ENCODE measurements at places on chromosomes 12 and 14.

- no peak for DNase-seq
Observed at GRCh38 chr12:2247120-2247519, 194.3 kb downstream of the CACNA1C start.

GRCh38 chr12:44441155-44441554 lies 435.0 kb downstream of the NELL2 start:
- no peak for DNase-seq

GRCh38 chr12:27304856-27305255 lies 27.8 kb upstream of the BMAL2 start:
- DNase-seq = no peak

GRCh38 chr12:130588696-130589539 lies 127.2 kb downstream of the RIMBP2 start:
- DNase-seq = no peak

GRCh38 chr12:85821206-85821605 lies 15.0 kb downstream of the RASSF9 start:
- no peak for DNase-seq

GRCh38 chr12:49200919-49201594 lies 12.2 kb upstream of the TUBA1A start:
- DNase-seq = peak; percentile 92

DNA sequence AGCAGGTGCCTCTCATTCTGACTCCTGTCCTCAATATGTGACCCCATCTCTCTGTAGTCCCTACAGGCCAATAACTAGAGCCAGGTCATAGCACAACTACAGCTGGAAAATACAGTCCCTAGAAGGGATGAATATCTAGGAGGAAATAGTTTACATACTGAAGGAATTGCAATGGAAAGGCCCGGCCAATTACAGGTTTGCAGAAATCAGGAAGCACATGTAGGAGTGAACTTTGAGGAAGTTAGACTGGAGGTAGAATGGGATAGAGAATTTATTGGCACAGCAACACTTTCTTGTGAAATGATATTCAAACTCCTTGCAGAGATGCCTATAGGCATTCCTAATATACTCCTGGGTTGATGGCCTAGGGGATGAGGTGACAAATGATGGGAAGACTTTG lies 257.3 kb downstream of the GRIN2B start:
- DNase-seq = no peak

DNA sequence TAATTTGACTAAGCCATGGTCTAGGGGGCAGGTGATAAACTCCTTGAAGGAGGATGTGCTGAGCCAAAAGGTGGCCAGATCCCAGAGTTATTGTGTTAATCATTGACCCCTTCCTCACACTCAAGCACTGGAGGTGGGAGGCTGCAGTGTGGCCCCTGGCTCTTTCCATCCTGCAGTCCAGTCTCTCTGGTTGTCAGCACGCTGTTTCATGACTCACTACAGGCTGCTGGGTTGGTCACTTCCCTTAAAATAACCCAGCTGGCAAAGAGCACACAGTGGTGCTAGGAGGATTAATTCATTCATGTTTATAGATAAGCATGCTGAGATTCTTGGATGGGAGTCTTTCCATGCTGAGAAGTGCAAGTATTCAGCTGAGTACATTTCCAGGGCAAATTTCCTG lies 228.9 kb downstream of the ANO2 start:
- DNase-seq = no peak

- no peak for DNase-seq
Observed at GRCh38 chr12:100576331-100577036, 3.0 kb downstream of the GAS2L3 start.

GRCh38 chr12:90978117-90978770 lies 23.3 kb upstream of the CCER1 start:
- peak; percentile 22 for DNase-seq

GRCh38 chr14:79972230-79972629 lies 239.1 kb downstream of the DIO2 start:
- no peak for DNase-seq

- DNase-seq = no peak
Observed at GRCh38 chr12:123013185-123014095, 33.0 kb downstream of the ARL6IP4 start.

GRCh38 chr12:47383942-47384341 lies 304.2 kb upstream of the AMIGO2 start:
- no peak for DNase-seq

DNA sequence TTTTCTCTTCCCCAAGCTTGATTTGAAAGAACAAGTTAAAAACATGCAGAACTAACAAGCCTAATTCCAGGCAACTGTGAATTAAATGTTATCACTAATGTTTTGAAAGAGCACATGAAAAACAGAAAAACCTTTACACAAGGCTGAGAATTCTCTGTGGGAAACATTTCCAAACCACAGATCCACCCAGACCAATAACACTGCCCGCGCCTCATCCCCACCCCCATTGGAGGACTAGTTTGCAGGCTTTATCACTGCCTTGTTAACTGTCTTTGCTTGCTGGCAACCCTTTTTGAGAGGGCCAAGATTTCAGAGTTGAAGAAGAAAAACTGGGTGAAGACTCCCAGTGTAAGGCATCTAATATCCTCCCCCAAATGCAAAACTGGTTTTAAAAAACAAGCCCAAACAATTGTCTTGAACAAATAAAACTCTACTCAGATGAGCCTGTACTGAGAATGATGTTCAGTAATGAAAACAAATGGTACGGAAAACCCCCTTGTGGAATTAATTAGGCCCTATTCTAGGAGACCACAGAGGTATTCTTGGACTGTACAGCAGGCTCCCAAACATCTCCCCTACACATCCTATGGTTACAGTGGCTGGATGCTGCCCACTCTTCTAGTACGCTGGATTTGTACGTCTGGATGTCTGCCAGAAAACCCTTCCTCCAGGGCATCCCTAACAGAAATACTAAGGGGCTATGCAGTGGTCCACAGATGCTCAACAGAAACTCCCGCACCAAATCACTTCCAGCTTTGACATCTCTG lies 5.8 kb downstream of the MAX start:
- DNase-seq = no peak

DNA sequence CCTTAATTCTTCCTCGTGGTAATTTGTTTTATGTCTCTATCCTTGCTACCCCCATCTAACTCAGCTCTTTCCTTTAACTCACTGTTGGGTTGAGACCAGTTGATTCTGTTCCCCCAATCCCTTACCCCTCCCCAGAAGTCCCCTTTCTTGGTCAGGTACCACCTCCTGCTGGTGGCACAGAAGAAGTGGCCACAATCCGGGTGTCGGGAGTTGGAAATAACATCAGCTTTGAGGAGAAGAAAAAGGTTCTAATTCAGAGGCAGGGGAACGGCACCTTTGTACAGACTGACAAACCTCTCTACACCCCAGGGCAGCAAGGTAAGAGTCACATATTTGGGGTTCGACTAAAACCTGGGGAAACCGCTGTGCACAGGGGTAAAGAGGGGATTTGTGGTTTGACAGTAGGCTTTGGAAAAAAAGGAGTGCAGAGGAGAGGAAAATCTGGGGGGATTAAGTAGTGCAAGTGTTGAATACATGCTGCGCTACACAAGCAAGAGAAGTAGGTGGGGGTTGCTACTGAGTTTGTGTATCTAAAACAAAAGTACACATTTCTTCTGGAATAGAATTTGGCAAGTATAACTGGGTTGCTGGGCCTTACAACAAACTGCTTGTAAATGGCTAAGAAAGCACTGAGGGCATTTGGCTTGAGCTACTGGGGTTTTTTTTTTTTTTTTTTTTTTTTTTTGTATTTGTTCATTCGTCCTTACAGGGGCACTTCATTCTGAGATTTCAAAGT lies 1.3 kb downstream of the A2ML1 start:
- DNase-seq = no peak

DNA sequence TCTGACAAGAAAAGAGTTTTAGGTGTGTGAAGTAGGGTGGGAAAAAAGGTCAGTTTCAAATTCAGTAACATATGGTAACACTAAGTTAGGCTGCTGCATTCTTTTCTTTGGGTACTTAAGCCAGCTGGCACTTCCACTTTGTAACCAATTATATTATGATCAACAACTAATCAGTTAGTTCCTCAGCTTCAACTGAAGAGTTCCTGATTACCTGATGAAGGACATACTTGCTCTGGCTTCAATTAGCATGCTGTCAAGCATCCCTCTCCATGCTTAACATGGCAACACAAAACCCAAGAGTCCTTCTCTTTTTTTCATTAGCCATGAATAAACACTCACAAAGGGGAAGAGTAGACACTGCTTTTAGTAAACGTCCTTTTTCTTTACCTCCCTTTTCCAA lies 6.8 kb upstream of the KANSL2 start:
- no peak for DNase-seq

DNA sequence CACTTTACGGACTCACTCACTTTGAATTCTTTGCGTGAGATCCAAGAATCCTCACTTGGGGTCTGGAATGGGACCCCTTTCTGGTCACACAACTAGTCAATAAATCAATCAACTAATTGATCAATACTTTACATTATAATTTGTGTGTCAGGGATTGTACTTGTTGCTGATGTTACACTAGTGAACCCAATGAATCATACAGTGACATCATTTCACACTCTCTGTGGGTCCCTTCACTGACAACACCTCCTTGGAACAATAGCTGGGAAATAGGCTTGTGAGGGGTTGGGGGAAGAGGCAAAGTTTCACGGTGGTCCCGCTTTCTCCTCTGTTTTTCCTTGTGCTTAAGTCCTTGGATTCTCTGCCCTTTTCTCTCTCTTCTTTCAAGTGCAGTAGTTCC lies 35.0 kb downstream of the TPH2 start:
- no peak for DNase-seq

GRCh38 chr14:22530127-22530526 lies 58.9 kb downstream of the DAD1 start:
- DNase-seq = no peak

DNA sequence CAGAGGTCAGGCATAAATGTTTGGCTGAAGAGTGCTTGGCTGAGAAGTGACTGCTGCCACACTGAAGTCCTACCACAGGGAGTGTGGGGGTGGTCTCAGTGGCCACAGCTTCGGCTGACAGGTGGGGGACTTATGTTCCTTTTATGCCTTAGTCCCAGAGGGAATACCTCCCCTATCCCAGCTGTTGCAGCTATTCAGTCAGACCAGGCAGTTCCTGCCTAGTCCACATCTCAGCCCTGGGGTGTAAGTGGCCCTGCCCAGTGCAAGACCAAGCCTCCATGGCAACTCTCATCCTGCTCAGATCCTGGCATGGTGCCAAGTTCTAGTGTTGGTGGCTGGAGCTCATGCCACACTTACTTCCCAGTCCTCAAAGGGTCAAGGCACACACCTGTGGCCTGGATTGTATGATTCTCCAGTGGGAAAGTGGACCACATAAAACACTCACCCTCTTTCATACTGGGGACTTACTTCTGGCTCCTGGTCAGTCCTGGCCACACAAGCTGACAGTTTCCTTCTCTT lies 161.3 kb upstream of the CAND1 start:
- no peak for DNase-seq

GRCh38 chr14:76257111-76257803 lies 105.5 kb downstream of the GPATCH2L start:
- DNase-seq = no peak

DNA sequence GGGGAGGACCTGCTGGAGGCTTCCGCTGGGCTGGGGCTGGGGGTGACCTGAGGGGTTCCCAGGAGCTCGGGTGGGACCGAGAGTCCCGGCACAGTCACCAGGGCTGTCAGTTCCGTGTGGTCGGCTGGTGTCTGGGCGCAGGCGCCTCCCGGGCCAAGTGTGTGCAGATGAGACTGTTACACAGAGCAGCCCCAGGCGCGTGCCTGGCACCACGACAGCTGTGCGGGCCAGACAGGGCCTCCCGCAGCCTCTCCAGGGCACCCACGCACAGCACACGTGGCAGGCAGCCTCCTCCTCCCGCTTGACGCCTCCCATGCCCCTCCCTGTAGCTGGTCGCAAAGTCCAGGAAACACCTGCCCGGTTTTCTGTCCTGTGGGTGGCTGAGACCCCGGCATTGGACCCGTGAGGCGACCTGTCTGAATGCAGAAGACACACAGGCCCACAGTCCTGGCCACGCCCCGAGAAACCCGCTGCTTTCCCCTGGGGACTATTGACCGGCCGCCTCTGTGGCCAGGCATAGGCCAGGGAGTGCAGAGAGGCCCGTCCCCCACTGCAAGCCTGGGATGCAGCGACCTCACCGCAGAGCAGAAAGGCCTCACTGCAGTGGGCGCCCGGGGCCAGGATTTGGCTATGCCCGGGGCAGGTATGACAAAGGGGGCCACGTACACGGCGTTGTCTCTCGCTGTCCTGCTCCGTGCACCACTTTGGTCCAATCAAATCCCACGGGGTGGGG lies 12.1 kb upstream of the GALNT9 start:
- DNase-seq = no peak

GRCh38 chr14:65204056-65204455 lies 101.7 kb upstream of the MAX start:
- DNase-seq = no peak

- DNase-seq = no peak
Observed at GRCh38 chr14:52253503-52253902, 14.0 kb upstream of the PTGDR start.

- DNase-seq = no peak
Observed at GRCh38 chr12:89856431-89856830, 147.8 kb upstream of the ATP2B1 start.

DNA sequence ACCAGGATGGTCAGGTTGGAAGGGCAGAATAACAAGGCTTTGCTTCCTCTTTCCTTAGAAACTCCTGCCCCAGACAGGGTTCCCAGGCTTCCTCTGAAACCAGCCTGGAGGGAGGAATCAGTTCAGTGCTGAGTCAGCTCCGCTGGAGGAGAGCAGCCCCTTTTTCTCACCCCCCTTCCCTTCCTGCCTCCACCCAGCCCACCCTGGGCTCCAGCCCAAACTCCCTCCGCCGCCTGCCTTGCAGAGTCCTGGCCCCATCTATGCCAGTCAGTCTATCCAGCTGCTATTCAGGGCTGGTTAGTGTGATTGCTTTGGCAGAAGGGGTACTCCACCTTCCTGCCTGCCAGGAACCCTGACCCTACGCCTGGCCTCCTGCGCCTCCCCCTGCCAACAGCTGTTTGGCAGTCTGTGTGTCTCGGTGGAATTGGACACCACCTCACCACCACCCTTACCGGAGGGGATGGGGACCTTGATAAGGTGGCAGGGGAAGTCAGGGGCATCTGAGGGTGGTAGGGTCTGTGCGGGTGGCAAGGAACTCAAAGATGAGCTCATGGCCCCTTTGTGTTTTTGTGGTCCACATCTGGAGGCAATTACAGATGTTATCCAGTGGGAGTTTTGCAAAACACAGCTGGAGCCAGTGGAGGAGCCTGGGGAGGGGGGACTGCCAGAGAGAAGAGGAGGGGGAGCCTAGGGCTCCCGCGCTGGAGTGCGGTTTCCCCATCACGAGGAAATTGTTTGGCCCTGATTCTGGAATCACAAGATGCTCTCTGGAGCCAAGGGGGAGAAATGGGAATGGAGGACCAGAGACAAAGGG lies 12.2 kb downstream of the MMP14 start:
- DNase-seq = peak; percentile 25

GRCh38 chr14:74141703-74142102 lies 56.9 kb downstream of the LIN52 start:
- no peak for DNase-seq

- DNase-seq = no peak
Observed at GRCh38 chr12:87169010-87169409, 860.2 kb downstream of the C12orf50 start.

All from NCI-H2171 (cell line).